HS-5 (cell line): ENCODE measurements at places on chromosomes 5 and 9.

GRCh38 chr5:98957307-98957706 lies 28.5 kb upstream of the CHD1 start:
- no peak for DNase-seq

GRCh38 chr9:93236541-93237206 lies 52.7 kb downstream of the WNK2 start:
- DNase-seq, result no peak

GRCh38 chr9:82513242-82513751 lies 524.7 kb downstream of the SPATA31D1 start:
- DNase-seq, result no peak

DNA sequence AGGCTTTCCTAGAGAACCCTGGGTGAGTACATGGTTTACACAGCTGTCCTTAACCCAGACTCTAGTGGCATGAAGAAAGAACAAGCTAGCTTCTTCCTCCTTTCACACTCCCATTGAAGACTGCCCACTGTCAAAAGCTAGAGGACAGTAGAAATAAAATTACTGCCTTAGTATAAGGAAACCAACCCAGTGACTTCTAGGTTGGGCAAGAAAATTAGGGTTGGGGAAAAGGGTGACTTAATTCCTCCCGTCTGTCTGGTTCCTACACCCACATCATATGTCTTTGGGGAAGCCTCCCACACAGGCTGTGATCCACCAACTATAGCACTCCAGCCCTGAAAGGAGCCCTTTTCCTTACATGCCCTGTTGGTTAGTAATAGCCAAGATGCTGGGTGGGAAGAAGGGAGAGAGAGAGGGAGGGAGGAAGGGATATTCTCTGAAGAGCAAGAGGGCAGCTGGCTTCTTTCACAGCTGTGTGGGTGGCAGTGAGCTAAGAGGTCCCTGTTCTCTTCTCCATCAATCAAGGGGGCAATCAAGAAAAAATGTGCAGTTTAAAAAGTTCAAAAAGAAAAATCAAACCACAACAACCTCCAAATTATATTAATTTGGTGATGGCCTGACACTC lies 21.7 kb downstream of the HBEGF start:
- DNase-seq, result no peak

DNA sequence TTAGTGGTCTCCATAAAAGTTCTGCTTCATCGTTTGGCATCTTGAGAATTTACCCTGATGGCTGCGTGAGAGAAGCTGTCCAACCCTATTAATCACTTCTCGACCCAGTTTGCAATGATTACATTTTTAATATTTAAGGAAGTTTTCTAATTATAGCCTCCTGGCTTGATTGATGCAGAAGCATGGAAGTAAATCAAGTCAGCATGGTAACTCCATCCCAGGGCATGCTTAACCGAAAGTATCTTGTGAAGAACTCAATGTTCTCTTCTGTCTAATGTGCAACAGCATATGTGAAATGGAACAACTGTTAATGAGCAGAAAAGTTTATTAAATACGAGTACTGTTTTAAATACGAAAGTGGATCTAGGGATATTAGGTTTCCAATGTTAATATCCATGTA lies 278.9 kb upstream of the CD180 start:
- no peak for DNase-seq

- no peak for DNase-seq
Observed at GRCh38 chr9:72187121-72187695, 38.0 kb downstream of the GDA start.

GRCh38 chr9:6495466-6495865 lies 82.5 kb downstream of the UHRF2 start:
- no peak for DNase-seq

DNA sequence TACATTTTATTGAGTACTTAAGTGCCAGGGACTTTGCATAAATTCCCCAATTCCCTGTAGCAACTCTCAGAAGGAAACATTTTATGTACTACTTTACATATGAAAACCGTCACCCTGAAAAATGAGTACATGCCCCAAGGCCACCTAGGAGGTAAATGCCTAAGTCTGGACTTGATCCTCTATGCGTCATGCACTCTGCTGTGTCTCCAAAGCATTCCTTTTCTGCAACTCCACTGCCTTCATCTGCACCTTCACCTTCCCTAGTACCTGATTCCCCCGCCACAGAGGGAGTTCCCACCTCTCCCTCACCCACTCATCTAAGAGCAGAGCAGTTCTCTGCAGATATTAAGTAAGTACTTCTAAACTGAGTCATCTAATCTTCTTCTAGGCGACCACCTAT lies 75.2 kb upstream of the HRH2 start:
- DNase-seq, result no peak

DNA sequence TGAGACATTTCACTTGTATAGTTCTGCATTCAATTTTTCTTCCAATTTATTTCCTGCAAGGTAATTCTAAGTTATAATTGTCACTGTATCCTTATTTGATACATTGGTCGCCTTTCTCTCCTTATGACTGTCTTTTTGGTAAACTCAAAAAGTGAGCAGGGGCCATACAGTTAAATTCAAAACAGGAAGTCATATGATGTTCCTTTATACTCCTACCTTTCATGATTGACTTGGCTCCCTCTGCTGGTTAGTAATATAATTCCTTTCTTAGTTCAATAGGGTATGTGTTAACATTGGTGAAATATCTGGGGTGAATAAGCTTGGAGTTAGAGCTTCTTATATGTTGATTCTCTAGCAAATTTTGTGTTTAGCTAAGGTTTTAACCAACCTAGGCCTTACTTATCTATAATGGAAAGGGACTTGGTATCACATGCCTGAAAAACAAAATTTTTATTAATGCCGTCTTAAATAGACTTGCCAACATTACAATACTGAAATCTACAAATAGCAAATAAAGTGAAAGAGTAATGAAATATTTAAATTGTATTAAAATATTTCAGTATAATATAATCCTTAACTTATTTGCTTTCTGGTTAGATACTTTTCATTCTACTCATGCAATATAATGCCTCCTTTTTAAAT lies 6.0 kb upstream of the NIPBL start:
- no peak for DNase-seq

DNA sequence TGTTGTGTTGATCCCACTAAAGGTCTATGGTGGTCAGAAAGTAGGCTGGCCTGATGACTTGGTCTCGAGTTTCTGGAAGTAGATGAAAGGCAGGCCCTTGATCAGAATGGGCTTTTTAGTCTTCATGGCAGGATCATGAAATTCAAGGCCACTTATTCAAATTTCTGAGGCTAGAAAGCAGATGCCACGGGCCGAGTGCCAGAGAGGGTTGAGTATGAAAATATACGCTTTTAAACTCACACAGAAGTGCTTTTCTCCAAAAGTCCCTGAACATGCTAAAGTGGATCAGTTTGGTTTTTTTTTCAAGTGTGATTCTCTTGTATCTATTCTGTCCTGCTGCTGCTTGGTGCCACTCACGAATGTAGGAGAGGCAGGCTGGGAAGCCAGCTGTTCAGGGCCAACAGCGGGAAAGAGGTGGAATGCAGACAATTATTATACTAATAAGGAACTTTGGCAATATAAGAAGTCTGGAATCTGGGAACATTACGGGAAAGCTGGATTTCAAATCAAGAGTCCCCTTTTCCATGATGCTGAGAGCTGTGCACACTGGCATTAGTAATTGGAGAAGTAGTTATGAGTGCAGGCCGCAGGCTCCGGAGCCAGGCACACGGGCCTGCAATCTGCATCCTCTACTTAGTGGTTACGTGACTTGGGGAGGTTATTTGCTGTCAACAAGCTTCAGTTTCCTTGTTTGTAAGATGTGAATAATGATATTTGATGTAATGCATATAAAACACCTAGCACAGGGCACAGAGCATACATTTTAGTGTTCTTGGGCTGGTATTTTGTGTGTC lies 95.8 kb downstream of the LMNB1 start:
- DNase-seq, result no peak

DNA sequence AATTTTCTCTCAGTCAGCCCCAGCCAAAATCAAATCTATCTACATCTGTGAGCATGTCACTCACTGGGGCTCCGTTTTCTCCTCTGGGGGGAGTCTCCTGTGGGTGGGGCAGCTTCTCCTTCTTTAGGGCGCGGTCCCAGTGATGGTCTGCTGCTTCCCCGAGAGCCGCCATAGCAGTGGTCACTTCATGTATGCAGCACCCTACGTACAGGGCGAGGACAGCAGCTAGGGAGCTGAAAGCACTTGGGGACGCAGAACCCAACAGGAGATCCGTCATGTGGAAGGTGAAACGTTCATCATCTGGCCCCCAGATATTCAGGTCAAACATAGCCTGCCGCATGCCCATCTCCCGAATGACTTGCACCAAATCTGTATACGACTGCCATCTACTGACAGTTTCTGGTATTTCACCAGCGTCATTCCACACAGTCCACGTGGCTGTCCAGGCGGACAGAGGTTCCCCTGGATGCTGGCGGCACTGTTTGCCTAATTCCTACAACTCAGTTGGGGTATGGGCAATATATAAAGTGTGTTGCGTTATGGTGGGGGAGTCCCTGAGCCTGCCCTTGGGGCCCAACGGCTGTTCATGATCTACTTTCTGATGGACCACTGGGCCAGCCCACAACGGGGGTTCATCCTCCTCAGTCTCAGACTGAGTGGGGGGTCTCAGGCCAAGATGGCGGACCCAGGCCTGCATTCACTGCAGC lies 795.0 kb downstream of the EFNA5 start:
- DNase-seq, result peak; percentile 8

DNA sequence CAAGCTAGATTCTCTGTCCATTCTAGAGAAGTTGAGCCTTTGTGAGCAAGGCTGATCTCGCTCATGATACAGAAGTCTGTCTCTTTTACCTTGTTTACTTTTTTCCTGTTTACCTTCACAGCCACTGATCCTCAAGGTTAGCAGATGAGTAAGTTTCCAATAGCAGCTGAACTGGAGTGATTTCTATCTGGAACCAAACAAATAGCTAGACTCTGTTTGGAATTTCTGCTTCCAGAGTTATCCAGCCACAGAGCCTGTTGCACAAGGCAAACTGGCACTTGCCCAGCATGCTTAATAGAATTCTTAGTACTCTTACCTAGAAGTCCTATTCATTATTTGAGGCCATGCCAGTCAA lies 12.8 kb upstream of the PANK3 start:
- DNase-seq, result no peak
